ENCODE measurements at places on chromosomes 16 and 17.

GRCh38 chr16:80664226-80664625 lies 123.4 kb downstream of the DYNLRB2 start:
- DNase-seq, result no peak

GRCh38 chr16:19223235-19224170 lies 55.5 kb downstream of the SYT17 start:
- DNase-seq, result no peak

DNA sequence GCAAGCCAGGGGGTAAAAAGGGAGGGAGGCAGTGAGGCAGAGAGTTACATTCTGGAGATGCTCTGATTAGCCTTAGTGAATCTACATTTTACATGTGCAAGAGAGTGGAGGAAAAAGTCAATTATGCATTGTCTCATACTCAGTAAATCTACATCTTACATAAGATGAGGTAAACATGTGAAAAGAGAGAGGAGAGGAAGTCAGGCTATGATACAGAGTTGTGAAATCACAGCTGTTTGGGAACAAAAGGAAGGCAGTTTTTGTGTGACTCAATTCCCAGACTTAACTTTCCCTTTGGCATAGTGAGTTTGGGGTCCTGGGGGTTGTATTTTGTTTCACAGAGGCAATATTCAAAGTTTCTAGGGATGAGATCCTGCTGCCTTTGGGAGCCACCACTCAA lies 67.8 kb downstream of the GP2 start:
- no peak for DNase-seq

DNA sequence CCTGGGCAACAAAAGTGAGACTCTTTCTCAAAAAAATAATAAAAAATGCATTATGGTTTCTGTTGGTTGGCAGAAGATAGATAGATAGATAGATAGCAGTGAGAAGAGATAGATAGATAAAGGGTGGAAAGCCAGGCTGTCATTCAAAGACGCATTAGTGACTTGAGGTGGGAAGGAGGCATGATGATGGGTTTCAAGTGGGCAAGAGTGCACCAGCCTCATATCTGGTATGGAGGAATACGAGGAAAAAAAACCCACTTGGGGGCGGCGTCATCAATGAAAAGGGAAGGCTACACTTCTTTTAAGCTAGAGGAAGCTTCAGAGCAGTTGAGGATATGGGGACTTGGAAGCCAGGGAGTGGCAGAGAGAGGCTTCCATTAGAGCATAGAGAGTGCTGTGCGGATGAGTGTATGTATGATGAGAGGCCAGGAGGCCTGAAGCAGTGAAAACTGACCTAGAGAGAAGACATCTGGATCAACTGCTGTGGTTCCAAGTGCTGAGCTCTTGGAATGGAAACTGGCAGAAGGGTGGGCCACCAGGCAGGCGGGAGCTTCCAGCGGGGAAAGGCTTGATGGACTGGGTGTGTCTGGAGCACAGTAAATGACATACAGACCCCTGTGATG lies 31.8 kb downstream of the CEP95 start:
- no peak for DNase-seq

DNA sequence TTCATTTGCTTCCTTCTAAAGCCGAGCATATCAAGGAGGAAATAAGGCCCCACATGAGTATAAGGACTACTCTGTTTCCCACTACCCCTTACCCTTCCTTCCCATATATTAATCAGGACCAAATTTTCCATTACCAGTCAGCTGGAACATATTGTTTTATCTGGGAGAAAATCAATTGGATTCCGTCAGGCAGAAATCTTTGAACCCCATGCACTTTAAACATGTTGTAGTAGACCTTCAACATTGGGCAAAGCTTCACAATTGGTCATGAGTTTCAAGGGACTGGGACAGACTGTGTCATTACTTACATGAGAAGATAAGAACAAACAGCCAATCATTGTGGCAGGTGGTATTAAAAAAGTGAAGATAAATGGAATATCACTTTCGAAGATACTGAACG lies 70.3 kb downstream of the ABCA8 start:
- no peak for DNase-seq

- peak; percentile 81 for DNase-seq
Observed at GRCh38 chr17:3667366-3668278, 756 bp downstream of the TAX1BP3 start.

- no peak for DNase-seq
Observed at GRCh38 chr16:17154981-17155380, 315.8 kb downstream of the XYLT1 start.

DNA sequence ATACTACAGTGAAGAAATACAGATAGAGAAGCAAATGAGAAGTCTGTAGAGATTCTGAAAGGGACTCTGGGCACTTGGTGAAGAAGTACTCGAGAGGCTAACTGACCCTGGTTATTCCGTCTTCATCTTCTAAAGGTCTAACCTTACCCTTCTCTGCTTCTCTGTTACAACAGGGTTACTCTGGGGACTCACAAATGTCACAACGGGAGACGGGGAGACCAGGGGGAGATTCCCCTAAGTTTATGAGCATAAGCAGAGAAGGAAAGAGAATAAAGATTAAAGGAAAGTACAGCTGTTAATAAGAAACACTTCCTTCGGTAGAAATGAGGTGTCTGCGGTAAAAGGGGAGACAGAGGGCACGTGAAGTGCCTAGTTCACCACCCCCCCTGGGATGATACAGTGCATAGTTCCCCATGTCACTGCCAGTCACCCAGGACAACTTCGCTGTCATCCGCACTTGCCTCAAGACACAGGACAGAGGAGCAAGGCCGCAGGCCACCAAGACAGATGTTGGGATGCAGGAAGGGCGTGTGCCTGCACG lies 75.2 kb upstream of the TRAP1 start:
- no peak for DNase-seq

DNA sequence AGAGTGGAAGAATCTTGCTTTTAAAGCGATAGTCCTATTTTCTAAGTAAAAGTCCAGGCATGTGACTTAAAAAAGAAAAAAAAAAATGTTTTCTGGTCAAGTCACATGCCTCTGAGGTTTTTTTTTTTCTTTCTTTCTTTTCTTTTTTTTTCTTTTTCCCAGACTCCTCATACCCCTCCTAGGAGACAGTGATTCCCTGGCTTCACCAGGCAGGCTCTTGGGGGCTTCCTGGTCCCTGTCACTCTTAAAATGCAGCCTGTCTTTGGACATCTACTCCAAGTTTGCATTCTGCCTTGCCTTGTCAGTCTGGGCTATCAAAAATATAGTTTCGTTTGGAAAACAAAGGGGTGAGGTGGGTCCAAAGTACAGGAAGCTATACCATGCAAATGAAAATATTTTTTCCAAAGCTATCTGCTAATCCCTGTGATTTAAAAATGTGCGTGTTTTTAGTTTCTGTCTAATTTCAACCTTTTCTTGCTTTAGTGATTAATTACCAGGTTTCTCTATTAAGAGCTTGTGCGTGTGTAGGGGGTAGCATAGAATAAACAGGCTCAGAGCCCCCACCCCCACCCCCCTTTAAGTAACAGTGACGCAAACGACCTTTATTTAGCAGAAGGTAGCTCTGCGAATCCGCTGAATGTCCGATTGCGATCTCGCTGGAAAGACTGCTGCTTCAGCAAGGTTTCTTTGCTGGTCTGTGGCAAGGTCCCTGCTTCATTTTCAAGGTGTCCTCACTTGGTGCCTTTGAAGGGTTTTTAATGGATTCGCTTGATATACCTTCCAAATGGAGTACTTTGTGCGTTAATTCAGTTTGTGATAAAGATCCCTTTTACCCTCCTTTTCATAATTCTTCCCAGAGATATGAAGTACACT lies 510.2 kb downstream of the WWOX start:
- no peak for DNase-seq

DNA sequence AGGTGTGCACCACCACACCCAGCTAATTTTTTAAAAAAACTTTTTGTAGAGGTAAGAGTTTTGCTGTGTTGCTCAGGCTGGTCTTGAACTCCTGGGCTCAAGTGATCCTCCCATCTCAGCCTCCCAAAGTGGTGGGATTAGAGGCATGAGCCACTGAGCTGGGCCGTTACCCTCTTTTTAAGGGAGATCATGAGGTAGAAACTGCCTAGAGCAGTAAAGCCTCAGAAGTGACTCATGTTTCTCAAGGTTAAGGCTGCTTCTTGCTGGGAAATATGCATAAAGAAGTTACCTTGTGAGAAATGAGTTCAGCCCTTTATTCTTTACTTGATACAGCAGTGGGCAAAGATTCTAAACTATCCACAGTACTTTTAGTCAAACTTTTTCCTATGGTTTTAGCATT lies 38.2 kb downstream of the GRB2 start:
- DNase-seq, result no peak

DNA sequence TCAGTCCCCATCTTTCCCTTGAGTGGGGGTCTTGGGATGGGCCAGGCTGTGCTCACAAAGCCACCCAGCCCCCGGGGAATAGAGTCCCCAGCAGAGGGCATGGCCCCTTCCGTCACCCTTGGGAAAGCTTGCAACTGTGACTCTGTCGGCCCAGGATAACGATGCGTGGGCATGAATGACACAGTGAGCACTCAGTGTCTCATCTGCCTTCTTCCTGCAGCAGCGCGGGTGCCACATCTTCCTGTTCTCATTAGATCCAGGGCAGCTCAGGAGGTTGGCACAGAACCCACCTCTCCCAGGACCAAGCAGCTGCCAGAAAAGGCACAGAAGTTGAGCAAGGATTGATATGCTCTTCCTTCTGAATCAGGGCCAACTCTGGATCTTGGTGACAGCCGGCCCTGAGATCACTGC lies 84.7 kb downstream of the MRC2 start:
- DNase-seq, result no peak

GRCh38 chr17:63842173-63842539 lies 329 bp downstream of the SMARCD2 start:
- no peak for DNase-seq

DNA sequence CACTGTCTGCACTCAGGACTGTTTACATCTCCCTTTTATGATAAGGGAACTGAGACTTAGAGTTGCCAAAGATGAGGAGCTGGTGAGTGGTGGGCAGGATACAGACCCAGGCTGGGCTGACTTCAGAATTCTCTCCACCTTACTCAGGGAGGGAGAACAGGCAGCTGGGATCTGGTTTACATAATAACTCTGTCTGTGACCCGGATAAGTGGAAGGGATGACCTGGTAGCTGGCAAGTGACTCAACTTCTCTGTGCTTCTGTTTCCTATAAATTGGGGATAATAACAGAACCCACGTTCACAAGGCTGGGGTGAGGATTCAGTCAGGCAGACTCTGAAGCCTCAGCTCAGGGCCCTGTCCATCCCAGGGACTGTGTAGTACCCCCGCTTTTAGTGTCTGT lies 2.6 kb downstream of the SNX20 start:
- DNase-seq, result no peak

GRCh38 chr16:67779256-67780014 lies 26.9 kb downstream of the RANBP10 start:
- no peak for DNase-seq

- DNase-seq, result no peak
Observed at GRCh38 chr17:22669721-22670120, 977.4 kb downstream of the KCNJ18 start.

GRCh38 chr16:31002862-31003341 lies 7.5 kb downstream of the STX1B start:
- DNase-seq, result no peak

GRCh38 chr17:41919165-41919817 lies 540 bp upstream of the ACLY start:
- DNase-seq, result no peak

DNA sequence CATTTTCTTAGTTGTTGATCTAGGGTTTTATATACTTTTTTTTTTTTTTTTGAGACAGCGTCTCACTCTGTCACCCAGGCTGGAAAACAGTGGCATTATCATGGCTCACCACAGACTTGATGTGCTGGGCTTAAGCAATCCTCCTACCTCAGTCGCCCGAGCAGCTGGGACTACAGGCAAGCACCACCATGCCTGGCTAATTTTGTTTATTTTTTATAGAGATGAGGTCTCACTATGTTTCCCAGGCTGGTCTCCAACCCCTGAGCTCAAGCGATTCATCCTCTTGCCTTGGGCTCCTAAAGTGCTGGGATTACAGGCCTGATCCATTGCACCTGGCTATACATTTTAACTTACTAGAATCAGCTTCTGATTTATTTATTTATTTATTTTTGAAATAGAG lies 34.2 kb upstream of the ATP2A3 start:
- DNase-seq, result no peak

DNA sequence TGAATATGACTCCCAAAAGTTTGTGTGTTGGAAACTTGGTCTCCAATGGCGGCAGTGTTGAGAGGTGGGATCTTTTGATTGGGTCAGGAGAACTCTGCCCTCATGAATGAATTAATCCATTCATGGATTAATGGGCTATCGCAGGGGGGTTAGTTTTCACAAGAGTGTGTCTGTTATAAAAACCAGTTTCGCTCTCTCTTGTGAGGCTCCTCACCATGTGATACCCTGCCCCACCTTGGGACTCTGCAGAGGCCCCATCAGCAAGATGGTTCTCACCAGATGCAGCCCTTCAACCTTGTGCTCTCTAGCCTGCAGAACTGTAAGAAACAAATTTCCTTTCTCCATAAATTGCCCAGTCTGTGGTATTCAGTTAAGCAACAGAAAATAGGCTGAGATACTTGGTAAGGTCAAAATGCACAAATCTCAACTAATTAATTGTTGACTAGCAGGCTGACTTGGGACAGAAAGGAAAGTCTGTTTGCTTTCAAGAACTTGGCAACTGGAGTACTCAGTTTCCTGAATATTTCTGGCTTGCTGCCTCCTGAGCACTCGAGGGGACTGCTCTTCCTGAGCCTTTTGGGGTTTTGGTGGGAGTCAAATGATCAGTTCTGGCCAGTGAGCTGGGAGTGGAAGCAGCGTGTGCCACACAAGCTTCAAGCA lies 13.8 kb upstream of the CCL17 start:
- no peak for DNase-seq

All from T1000 (cell line).